ENCODE measurements at places on chromosomes 1 and 21.

DNA sequence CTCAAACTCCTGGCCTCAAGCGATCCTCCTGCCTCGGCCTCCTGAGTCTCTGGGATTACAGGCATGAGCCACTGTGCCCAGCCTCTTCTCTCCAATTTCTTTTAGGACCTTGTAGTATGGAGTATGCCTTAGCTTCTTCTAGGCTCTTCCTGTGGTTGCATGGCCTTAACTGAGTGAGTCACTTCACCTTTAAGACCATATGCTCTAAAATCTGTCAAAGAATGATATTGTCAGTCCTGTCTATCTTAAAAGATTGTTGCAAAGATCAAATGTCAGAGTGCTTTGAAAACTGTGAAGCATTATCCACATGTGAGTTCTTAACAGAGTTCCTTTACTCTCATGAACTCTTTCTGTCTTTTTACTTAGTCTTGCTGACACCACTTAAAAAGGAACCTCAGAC, 37.2 kb downstream of the ATP2B4 start:
- DNase-seq, result no peak

DNA sequence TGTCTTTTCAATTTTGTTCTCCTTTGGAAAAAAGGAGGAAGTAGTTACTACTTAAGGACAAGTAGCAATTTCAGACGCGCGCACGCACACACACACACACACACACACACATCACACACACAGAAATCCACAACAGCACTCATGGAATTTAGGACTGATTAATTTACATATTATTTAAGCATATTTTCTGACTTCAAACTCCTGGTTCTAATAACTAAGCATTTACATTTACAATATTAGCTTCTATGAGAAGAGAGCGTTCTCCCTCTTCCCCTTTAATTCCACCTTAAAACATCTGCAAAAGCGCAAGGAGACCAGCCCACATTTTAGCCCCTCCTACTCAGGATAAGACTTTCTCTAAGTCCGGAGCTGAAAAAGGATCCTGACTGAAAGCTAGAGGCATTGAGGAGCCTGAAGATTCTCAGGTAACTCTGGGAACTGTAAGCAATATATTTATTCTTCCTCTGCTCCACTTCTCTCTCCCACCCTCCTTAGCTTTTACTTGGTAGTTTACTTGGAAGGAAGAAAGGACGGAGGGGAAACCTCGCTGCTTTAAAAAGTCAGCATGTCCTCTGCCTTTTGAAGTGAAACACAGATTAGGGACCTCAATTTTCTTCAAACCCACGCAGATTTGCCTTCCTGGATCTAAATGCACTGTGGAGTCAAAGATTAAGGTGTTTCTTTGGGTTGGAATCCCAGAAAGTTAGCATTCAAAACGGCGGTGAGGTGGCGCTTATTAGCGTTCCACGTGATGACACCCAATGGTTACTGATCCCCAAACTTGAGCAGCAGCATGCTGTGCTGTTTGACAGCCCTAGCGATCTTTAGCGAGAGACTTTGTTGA, at the start of gene PLA2G4A:
Gene PLA2G4A, plus strand, starts transcription at position 339 of the 844 bp plus-strand sequence. CDS start 25,406 bp downstream, outside the sequence.
- DNase-seq, result no peak

- no peak for DNase-seq
Measured at GRCh38 chr1:63833363-63834119, 59.7 kb downstream of the ROR1 start.

DNA sequence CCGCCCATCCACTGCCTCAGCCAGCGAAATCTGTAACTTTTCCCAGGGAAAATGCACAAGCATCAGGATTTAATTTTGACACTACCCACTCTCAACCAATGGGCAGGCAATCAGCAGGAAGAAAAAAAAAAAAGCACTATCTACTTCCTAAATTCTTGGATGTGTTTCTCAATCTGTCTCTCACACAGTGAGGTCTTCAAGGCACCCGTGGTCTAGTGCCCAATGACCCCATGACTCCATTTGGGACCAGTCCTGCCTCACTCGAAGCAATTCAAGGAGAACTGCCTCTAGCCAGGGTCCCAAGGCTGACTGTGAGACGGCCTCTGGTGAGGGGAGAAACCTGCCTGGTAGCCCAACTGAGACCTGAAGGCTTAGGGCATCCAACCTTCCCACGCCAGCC, 35.9 kb downstream of the CSF1 start:
- DNase-seq, result no peak

DNA sequence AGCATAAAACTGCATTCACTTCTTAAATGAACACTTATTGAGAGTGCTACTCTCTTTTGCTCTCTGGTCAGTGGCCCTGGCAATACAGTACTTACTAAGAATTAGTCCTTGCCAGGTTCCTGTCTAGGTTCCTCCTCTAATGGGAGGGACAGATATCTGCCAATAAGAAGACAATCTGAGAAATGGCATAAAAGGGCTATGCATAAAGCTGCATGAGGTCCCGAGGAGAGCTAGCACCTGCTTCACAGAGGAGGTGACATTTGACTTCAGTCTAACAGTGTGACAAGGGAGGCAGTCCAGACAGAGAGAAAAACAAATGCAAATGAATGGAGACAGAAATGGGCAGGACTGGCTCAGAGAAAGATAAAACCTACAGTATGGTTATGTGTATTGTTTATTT, 357.1 kb upstream of the SGIP1 start:
- DNase-seq, result no peak

GRCh38 chr1:111904478-111905218, 84.8 kb downstream of the KCND3 start:
- DNase-seq, result no peak

DNA sequence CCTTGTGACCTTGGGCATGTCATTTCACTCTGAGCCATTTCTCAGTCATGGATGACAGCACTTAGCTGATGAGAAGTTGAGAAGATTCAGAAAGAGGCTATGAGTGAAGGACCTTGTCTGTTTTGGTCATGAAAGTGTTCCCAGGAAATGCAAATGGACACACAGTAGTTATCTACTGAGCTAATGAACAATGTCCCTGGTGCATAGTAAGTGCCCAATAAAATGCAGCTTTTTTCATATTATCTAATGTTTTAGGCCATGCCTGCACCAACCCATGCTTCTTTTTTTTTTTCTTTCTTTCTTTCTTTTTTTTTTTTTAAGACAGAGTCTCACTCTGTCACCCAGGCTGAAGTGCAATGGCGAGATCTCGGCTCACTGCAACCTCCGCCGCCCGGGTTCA, 44.4 kb upstream of the EPB41 start:
- no peak for DNase-seq

GRCh38 chr1:97252076-97252475, 530.5 kb downstream of the PTBP2 start:
- DNase-seq, result no peak

DNA sequence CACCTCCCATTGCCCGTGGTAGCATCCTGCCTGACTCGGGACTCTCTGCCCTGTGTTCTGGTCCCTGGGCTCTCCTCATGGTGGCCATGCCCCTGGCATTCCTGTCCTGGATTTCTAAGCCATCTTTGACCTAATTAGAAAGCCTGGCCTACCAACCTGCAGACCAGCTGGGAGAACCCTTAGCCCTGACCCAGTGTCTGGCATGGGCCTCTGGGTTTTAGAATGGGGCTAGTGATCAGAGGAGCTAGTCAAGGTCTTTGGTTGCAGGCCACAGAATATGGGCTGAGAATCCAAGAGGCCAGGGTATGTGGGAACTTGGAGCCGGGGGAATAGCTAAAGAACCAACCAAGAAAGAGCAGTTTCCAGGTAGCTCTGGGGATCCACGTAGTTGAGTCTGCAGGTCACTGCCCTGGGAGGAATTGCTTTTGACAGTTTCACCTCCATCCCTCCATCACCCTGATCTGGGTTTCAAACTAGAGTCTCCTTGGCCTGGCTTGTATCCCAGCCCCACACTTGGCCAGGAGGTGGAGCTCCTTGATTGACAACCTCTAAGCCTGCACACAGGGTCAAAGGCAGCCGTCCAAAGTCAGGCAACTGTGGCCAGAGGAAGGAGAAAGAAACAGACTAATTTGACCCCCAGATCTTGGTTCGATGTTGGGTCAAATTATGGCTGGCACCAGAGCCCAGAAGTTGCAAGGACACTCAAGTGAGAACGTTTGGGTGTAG, 54.7 kb upstream of the ABCG1 start:
- DNase-seq, result no peak

DNA sequence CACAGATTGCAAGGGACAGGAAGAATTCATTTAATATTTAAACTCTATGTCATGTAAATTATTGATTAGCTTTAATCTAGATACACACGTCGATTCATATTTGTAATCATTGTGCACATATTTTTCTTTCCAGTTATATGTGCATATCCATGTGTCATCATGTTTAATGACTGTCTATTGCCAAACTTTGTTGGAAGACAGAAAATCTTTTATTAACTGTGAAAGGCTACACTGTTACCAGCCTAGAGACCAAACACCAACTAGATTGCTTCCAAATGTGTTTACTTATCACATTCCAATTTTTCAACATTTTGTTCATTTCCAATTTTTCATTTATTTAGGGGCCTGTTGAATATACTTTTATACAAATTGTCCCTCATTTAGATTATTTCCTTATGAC, 43.2 kb upstream of the CACHD1 start:
- DNase-seq, result no peak

DNA sequence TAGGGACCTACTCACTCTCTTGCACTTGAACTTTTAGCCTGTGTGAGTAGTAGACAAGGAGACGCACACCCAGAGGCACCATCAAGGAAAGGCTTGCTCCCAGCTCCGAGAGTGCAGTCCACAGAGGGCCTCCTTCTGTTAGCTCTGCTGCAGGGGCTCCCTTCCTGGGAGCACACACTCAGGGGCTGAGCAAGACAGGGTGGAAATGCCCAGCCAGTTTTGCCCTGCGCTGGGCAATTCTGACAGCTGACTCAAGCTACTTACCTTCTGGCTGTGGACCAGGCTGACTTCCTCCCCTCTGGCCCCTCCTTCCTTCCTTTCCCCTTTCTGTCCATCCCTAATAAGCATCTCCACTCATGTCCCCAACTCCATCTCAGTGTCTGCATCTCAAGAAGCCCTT, 449.1 kb downstream of the PTPRU start:
- DNase-seq, result no peak

GRCh38 chr1:193545171-193545570, 358.8 kb upstream of the B3GALT2 start:
- no peak for DNase-seq

DNA sequence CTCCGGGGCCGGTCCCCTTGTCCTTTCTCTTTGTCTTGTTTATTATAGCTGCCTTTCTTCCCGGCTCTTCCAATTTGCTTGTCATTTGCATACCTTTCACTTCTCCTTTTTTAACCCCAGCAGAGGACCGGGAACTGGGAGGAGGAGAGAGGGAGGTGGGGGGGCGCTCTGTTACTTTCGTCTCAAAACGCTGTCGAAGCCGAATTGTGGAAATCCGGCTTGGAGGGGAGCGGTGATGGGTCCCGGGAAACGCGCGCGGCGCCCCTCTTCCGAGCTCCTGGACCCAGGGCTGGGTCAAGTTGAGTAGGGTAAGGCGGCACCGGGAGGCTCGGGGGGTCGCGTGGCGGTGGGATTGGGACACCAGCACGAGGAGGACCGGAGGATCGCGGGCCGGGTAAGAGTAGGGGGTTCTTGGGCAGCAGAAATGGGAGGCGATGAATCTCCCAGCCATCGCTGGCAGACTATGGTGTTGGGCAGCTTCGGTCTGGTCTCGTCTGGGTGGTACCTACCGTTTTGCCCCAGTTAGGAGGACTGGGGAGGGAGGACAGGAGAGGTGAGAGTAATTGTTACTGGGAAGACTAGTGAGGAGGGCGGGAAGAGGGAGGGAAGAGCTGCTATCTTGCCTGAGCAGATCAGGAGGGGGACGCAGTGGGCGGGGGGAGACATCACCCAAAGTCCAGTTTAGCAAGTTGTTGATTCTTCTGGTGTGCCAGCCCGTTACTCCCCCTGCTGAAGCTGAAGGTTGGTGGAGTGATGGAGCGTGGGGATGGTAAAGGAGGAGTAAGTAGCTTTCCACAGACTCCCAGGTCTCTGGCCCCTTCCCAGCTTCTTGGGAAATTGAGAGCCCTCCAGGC, 1.5 kb downstream of the PROX1 start:
- DNase-seq, result no peak

GRCh38 chr21:42187976-42188653, 30.8 kb upstream of the ABCG1 start:
- DNase-seq, result peak; percentile 92

DNA sequence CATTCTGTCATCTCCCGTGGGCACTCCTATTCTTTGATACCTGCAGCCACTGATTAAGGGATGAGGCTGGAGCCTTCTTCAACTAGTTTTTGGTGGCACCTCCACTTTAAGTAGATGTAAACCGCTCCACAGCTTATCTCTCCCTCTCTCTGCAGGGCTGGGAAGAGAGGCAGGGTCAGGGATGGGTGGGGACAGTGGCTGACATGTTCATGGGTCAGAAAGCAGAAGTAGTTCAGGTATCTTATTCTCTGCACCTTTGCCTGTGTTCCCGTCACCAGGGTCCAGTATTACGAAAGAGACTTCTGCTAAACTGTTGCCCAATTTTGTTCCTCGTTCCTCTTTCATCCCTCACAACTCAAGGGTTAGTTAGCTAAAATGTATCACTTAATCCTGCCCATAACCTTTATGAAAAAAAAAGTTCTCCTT, 51.7 kb upstream of the EDEM3 start:
- no peak for DNase-seq

DNA sequence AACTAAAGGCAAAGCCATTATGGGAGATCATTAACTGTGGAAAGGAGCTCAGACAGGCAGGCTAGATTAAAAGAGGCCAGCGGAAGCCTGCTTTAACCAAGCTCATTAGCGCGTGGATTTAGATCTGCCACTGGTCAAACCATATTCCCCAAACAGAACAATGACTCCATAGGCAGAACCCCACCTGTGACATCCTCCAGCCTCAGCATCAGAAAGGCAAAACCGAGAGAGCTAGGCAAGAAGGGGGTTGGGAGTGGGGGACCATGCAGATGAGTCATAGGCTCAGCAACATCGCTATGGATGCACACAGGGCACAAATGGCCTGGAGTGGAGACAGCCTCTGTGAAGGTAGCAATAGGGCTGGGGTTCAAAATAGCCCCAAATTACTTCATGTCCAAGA, 20.6 kb downstream of the MKNK1 start:
- no peak for DNase-seq

- DNase-seq, result no peak
Measured at GRCh38 chr1:26387447-26387846, 14.9 kb upstream of the ZNF683 start.

- DNase-seq, result no peak
Measured at GRCh38 chr1:106277786-106278185, 778.7 kb upstream of the PRMT6 start.

DNA sequence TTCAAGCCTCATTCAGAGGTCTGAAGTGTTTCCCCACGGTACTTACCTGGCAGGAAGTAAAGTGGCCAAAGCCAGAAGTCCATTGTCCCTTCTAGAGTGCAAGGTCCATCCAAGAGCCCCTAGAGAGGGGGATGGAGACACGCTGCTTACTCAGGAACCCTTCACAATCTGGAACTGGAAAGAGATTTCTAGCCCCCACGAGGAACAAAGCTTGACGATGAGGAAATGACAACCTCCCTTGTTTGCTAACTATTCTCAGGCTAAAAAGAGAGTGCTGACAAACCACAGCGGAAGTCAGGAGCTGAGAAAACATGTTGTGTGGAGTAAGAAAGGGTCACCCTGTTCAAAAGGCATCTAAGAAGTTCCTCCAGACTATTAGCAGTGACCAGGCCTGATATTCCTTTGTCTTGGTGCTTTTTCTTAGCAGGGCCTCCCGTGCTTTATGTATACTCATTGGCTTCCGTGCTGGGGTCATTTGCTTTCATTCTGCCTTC, at the start of gene FCMR:
Gene FCMR, minus strand, starts transcription at position 170 of the 494 bp plus-strand sequence. Its CDS starts 87 bp downstream, at position 83.
- no peak for DNase-seq

Measured in esophagus muscularis mucosa (tissue), 4 donors.